ENCODE measurements at places on chromosomes 5 and 9.

GRCh38 chr9:88917375-88917774 lies 73.9 kb upstream of the S1PR3 start:
- DNase-seq, result no peak

DNA sequence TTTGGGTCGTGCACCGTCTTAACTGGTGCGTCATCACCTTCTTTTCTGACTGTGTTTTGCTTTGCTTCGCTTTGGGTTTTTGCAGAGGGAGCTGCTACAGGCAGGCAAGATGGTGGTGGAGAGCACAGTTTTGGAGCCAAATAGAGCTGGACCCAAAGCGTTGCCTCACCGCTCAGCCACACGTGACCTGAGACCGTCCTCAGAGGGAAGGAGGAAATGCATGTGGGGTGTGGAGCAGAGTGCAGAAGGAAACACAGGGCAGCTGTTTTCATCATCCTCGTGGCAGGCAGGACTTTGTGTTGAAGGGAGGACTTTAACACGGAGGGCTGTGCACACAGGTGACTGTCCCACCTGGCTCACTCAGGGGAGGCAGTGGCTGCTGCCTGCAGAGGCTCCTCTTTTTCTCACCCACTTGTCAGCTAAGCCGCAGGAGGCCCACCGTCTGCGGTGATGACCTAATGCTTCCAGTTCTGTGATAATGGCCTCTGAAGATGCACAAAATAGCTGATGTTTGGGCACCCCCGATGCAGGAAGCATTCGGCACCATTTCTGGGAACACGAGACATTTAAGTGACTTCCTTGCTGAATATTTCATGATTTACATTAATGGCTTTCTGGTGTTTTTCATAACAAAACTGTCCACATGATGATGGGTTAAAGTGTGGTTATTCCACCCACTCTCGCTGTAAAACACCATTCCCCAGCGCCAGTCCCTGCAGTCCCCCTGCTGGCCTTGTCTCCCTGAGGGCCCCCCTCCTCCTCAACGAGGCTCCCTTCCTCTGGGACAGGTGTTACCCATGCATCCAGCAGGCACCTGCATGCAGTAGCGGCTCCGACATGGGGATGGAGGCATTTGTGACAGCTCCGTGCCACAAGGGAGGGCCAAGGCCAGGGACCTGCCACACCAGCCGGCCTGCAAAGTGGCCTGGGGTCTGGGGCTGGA lies 12.4 kb upstream of the UBAC1 start:
- DNase-seq, result no peak

DNA sequence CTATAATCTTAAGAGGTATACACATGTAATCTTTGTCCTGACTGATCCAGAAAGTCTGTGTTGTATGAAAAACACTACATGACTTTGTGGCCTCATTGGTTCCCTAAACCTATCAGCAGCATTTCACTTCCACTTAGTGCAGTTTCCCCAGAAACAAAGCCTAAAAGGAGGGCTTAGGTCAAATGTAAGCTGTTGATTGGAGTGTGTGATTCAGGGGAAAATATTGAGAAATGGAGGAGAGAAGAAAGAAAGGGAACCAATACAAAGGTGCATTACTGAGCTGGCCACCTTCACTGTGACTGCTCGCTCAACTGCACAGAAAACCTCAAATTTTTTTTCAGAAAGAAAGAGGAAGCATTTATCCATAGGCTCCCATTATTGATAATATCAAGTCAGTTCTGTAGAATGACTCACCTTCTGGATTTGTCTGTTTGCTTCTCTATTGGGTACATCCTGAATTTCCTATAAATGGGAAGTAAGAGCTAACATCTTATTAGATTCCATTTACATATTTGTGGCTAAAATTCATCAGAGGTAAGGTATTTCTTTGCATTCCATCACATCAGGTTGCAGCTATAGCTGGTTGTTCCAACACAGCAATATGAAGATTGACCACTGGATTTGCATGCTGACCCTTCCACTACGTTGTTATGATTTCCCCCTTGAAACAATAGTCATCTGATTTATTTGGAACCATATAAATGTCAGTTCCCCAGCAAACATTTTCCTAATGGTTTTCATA lies 10.3 kb upstream of the FST start:
- no peak for DNase-seq

- DNase-seq, result no peak
Observed at GRCh38 chr9:74940600-74940999, 12.1 kb downstream of the C9orf40 start.

- no peak for DNase-seq
Observed at GRCh38 chr9:94872891-94873511, 146.5 kb downstream of the AOPEP start.

DNA sequence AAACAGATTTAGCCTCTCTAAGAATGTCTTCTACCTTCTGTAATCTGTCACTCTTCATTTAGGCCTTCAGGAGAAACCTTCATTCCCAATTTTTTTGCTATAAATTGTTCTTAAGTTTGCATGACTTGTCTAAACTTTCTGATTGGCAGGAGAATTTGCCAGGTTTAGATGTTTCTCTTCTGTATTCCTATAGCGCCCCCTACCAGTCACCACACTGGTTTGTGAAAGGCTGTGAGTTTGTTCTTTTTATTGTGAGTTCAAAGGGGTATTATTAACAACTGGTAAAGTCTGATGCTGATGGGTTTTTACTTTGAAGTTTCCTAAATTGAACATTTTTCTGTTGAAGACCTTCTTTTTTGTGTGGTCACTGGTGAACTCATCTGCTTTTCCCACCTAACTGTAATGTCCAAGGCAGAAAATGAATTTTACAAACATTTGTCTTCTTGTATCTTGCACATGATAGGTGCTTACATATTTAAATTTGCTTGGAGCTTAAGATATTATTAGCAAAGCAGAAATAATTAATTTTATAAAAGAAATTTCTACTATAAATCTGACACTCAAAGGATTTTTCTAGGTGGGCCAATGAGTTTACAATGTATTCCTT lies 18.4 kb upstream of the F2RL2 start:
- DNase-seq, result no peak

- DNase-seq, result no peak
Observed at GRCh38 chr5:176388003-176388443, 375 bp downstream of the NOP16 start.

GRCh38 chr5:30620481-30621085 lies 572.9 kb upstream of the CDH6 start:
- DNase-seq, result no peak

DNA sequence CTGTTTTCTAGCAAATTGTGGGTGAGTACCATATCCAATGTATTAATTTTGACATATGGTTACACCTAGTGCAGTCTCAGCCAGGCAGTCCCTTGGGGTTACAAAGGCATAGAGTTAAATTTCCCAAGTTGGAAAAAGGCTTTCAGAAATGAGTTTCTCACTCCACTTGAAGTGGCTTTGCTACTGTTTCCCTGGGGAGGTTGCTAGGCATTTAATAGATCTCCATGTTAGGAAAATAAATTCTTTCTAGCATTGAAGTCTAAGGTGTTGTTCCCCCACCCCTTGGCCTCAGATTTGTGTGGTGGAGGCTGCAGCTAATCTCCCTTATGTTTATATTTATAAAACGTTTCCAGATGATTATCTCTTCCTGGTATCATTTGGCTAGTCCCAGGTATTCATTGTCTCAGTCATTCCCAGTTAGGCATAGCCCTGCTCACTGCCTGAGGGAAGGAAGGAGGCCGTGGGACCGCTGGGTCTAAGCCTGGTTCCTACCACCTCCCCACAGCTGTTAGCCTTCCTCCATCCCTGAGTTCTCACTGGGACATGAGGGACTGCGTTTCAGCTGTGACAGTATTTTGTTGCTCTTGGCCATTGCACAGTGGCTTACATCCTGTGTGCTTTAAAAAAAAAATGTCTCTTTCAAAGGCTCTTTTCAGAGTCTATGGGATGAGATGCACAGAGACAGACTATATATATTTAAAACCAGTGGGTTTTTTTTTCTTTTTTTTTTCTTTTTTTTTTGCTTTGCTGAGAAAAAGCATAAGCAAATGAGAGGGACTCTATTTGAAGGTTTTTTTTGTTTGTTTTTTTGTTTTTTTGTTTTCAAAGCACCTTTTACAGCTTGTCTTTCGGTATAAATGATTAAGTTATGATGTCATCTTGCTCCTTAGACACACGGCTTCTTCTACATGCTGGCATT lies 121.5 kb downstream of the MAST4 start:
- no peak for DNase-seq

DNA sequence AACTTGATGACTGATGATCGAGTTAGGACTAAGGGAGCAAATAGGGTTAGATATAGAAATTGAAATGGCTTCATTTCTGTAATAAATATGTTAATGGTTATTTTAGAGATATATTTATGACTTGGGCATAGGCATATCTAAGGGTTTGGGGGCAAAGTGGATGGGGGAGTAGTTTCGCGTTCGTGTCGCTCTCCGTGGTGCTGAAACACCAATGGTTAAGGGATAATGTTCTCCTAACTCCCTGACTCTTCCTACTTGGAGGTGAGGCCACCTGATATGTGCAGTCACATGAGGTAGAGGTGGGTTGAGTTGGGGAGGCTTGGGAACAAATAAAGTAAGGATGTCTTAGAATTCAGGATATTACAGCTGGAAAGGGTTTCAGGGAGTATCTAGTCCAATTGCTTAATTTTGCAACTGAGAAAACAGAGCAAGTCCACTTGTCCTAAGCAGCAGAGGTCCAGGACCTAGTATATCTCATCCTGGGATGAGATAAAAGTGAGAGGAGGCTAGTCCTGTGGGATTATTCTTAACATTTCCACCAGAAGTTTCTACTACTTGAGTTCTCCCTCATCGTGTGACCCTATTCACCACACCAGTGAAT lies 44.0 kb upstream of the MAP1B start:
- no peak for DNase-seq

DNA sequence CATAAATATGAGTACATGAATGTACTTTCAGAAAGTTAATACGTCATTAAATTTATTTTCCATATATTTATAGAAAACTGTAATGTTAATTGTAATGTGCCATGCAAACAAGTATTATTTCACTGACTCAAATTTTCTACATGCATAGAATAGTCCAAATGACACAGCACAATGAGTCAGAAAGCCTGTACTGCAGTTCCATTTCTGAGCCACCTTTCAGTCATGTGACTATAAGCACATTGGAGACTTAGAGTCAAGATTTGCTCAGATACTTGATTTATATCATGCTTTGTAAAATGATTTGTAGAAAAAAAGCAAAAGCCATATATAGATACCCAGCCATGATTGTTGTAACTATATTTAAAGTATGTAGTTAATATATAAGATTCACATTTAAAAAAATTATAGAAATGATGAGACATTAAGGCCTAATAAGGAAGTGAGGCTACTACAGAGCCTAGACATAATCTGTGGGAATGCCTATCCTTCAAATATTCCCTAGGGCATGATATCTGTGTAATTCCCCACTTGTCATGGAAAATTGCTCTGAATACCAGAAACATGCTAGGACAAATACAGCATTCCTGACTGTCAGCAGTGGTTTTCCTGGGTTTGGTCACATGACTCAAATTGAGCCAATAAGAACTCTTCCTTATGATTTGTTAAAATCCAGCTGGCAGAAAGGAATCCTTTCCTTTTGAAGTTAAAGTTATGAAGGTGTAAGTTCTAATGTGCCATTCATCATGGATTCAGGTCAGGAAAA lies 50.0 kb downstream of the PTPRD start:
- DNase-seq, result no peak

DNA sequence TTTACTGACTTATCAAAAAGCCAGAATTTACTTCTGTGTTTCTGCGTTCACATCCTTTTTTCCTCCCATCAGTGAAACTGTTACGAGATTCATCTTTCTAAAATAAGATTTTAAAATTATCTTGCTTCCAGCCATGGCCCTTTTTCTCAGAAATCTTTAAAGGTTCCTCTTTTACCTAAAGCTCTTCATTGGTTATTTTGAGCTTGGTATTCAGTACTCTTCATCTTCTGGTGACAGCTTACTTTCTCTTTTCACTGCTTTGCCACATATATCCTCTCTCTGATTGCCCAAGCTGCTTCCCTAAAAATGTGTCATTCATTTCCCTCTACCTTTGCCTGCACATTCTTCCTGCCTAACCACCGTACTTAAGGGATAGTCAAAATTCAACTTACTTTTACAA lies 32.3 kb downstream of the TGFBR1 start:
- DNase-seq, result no peak

DNA sequence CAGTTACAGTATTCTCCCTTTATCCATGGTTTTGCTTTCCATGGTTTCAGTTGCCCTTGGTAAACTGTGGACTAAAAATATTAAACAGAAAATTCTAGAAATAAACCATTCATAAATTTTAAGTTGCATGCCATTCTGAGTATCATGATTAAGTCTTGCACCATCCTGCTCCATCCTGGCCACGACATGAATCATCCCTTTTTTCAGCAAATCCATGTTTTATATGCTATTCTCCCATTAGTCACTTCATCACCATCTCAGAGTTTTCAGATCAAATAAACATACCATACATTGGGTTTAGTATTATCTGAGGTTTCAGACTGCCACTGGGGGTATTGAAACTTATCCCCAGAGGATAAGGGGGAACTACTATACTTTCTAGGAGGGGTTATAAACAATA lies 234.4 kb upstream of the ATP10B start:
- no peak for DNase-seq

- DNase-seq, result no peak
Observed at GRCh38 chr5:123951582-123951977, 439.6 kb downstream of the CSNK1G3 start.

GRCh38 chr5:127612441-127613141 lies 36.3 kb upstream of the CTXN3 start:
- no peak for DNase-seq

DNA sequence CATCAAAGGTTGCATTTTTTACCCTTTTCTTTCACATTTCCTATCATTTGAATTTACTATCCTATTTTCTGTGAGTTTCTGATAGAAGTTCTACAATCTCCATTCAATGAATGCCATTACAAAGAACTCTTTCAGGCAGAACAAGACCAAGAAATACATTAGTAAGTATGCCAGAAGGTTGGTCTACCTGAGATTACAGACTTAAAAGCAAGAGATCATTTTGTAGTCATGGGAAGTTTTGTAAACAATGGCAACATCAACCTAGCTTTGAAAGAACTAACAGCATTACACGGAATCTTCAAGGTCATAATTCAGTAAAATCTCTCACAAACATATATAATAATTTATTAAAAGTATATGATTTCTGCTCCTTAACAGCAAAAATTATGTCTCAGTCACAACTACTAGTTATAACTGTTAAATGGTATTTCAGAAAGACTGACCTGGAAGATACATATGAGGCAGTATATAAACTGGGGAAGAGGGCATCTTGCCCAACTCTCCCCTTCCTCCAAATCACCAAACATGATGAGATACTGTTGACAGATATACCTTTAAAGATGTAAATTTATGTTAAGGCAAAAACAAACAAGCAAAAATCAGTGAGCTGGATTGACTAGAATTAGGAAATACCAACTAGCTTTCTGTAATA lies 23.3 kb downstream of the TMEM161B start:
- no peak for DNase-seq

DNA sequence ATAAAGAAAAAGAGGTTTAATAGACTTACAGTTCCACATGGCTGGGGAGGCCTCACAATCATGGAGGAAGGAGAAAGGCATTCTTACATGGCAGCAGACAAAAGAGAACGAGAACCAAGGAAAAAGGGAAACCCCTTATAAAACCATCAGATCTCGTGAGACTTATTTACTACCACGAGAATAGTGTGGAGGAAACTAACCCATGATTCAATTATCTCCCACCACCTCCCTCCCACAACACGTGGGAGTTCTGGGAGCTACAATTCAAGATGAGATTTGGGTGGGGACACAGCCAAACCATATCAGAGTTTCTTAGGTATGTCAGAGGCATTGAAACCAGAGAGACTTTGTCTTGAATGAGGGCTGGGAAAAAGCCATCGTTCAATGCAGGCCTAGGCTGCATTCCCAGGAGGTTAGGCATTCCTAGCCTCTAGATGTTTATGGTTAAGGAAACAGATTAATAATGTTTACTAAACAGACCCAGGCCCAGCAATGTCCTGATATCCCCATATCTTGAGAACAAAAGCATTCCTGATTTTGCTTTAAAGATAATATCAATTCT lies 7.5 kb upstream of the PAIP1 start:
- DNase-seq, result no peak
